ENCODE measurements at places on chromosomes 7 and 10.

DNA sequence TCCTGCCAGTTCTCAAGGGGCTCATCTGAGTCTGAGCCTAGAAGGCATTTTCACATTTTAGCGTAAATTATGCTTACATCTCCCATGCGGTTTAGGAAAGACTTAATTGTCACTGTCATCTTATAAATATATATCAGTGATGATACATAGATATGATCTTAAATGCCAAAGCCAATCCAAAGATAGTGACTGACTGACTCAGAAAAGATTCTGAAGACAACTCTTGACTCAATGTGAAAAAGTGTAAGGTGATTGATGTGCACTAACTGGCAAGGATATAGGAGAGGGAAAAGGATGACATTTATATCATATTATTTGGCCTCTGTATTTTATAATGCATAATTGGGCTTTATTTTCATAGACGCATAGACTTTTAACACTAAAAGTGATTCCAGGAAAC, 84.9 kb upstream of the LRRN3 start:
- no peak for DNase-seq

DNA sequence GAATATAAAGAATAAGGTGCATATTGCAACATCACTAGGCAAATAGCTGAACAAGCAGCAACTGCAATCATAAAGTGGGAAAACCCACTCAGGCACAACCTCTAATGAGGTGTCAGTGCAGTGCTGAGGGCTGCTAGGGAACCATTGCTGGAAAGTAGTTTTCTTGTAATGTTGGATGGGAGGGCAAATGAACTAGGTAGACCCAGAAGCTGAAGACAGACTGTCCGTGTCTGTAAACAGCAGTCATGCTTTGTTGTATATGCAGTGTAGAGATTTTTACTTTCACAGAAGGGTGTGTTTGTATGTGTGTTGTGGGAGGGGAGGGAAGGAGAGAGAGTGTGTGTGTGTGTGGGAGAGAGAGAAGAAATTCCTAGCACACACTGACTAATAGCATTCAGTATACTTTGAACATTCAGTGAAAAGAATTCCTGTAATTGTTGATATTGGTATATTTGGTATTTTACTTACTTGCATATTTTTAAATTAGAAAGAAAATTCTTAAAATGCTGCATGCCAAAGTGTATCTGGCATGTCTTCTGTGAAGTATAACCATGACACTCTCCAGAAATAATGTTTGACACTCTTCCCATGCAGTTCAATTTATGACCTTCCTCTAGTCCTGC, 28.8 kb downstream of the ITGB8 start:
- DNase-seq, result no peak

- DNase-seq, result no peak
These were observed 17.7 kb upstream of the NODAL start for GRCh38 chr10:70459061-70459773.

DNA sequence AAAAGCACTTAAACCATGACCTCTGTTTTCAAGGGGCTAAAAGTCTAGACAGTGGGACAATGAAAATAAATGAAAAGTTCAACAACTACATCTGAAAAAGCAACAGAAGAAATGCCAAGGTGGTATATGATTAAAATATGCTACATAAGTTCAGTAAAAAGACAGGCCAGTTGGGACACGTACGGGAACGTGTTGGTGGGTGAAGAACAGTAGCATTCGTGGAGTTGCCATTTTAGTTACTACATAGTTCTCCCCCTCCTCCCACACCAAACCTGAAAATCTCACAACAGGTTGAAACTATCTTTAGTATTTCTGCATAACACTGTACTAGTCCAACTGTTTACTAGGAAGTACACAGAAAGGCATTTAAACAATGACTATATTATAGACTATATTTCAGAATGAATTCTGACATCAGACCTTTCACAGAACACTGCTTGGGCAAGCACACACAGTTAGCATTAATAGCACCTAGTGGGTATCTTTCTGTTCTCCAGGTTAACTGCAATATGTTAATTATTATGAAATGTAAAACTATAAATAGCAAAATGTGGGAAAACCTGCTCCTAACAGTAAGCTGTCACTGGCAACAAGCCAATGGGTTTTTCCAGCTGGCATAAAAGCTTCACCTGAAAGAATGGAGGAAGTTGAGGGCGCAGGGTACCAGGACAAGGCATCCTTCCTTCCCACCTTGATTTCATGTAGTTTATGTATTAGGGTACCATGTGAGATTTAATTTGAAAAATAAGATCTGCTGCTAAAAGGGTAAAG, 135.0 kb downstream of the STRA8 start:
- no peak for DNase-seq

GRCh38 chr7:128171-129080, 63.9 kb upstream of the FAM20C start:
- DNase-seq, result no peak

GRCh38 chr10:86179153-86179524, 187.5 kb downstream of the GRID1 start:
- no peak for DNase-seq

DNA sequence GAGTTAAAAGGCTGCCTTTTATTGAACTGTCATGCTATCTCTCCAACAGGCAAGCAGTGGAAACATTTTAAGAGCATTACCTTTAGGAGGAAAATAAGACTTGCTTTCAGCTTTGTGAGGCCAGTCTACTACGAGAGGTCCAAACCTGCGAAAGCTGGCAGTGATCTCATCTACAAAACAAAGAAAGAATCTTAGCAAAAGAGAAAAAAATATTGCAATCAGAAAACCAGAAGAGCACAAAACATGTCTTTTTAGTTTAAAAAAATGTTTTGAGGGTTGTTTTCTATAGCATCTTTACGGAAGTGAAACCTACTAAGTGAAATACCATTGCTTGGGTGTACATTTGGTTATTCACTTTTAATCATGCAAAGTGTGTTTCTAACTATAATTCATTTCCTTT, 147.9 kb downstream of the CPEB3 start:
- no peak for DNase-seq

- peak; percentile 75 for DNase-seq
These were observed 94.8 kb downstream of the CHN2 start for GRCh38 chr7:29289156-29290021.

GRCh38 chr7:151839451-151839921, 37.4 kb downstream of the PRKAG2 start:
- DNase-seq, result peak; percentile 32

GRCh38 chr7:6385110-6385781, 62.5 kb downstream of the DAGLB start:
- no peak for DNase-seq

DNA sequence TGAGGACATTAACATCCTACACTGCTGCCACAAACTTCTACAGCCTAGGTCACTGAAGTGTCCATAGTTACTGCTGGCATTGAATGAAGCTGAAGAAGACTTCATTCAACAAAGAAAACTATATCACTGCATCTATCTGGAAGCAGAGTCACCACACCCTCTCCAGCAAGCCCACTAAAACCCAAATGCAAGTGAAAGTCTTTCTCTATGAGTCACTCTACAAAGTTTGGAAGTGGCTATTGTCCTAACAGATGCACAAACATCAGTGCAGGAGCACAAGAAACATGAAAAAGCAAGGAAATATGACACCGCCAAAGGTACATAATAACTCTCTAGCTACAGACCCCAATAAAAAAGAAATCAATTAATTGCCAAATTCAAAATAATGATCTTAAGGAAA, 43.5 kb upstream of the CAMK2B start:
- no peak for DNase-seq

GRCh38 chr7:91789558-91789957, 90.9 kb downstream of the MTERF1 start:
- DNase-seq, result no peak

DNA sequence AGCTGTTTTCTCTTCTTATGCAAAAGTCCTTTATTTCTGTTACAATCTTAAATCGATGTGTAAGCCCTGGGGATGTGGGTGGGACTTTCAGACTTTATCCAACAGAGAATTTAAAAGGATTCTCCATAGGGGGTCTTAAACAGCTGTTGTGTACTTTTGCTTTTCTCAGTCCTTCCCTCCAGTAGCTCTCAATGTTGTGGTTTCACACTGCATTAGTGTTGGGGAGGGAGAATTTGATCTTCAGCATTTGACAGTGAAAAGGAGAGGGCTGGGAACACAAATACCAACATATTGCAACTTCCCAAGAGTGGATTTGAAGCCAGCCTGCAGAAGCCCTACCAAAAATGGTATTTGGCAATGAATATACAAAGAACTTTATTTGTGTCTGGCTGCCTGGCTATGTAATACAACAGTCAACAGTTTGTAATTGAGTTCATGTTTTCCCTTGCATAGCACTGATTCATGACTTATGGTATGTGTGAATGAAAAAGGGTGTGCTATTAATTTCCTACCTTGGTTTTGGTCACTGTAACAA, 80.1 kb upstream of the CAPZA2 start:
- no peak for DNase-seq

DNA sequence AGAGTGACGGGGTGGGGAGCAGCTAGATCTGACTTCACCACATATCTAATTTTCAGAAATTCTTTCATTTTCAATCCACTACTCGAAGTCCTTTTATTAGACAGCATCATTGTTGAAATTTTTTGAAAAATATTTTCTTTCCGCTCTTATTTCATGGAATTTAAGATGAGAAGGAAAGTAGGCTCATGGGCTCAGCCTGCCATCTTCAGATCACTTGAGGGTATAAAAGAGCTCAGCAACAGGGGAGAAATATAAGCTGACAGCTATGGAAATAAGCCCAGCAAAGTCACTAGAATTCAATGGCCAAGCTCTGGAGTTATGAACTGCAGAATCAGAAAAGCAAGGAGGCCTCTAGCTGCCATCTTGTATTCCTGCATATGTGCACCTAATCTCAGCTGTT, 389.1 kb downstream of the XPNPEP1 start:
- no peak for DNase-seq

GRCh38 chr10:61325223-61325960, 127.8 kb downstream of the TMEM26 start:
- no peak for DNase-seq

GRCh38 chr7:33243319-33243881, 114.0 kb downstream of the BBS9 start:
- no peak for DNase-seq

DNA sequence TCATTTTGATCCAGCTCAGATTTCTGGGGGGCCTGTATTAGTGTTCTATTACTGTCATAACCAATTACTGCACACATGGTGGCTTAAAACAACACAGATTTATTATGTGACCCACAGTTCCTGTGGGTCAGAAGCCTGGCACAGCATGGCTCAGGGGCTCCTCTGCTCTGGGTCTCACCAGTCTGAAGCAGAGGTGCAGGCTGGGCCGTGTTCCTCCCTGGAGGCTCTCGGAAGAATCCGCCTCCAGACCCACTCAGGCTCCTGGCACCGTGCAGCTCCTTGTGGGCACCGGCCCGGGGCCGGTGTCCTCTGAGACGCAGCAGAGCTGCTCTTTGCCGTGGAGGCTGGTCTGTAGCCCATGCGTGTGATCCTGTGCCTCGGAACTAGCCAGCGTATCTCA, 61.5 kb downstream of the RAMP3 start:
- DNase-seq, result no peak

- DNase-seq, result no peak
These were observed 128.0 kb downstream of the MBL2 start for GRCh38 chr10:52644373-52645186.

GRCh38 chr7:66952343-66953043, 31.5 kb downstream of the TMEM248 start:
- DNase-seq, result no peak

DNA sequence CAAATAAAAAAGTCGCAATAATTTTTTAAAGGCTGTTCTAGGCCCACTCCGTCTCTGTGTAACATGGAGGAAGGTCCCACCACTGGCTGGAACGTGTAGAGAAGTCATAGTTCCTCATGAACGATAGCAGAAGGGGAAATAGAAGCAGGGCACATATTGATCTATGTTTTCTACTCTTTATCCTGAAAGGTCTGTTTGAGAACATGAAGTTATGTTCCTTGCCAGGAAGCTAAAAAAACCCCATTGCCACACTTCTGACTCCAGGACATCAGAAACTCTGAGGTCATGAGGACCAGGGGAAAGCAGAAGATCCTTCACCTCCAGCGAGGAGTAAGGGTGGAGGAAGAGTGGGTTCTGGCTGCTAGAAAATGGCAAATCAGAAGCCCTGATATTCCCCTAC, 10.8 kb downstream of the ANKRD22 start:
- DNase-seq, result no peak

- no peak for DNase-seq
These were observed 79.8 kb upstream of the NEBL start for GRCh38 chr10:20976891-20977290.

GRCh38 chr10:24724381-24725228, 918 bp upstream of the ARHGAP21 start:
- DNase-seq, result peak; percentile 99

DNA sequence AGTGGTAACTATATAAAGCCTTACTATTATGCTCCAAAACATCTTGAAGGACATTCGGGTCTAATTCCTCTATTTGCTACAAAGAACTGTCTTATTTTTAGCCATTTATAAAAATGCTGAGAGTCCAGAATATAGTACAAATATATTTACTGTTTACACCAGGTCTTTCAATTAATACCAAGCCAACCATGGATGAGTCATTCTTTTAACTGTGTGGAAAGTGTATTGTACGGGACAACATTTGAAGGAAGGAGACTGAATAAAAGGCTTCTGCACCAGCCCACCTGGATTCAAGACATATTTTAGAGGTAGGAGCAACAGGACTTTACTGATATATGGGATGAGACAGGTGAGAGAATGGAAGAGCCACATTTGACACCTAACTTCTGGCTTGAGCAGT, 35.4 kb downstream of the MASTL start:
- no peak for DNase-seq

- no peak for DNase-seq
These were observed 291.4 kb downstream of the PTPRN2 start for GRCh38 chr7:158295966-158296797.

- DNase-seq, result peak; percentile 81
These were observed 18.5 kb upstream of the SERPINE1 start for GRCh38 chr7:101108330-101108857.

- DNase-seq, result no peak
These were observed 6.2 kb downstream of the RARRES2 start for GRCh38 chr7:150335108-150335773.

- no peak for DNase-seq
These were observed 90.0 kb downstream of the PFKFB3 start for GRCh38 chr10:6292741-6293151.

- no peak for DNase-seq
These were observed 187.1 kb upstream of the SEMA3E start for GRCh38 chr7:83836028-83836427.

DNA sequence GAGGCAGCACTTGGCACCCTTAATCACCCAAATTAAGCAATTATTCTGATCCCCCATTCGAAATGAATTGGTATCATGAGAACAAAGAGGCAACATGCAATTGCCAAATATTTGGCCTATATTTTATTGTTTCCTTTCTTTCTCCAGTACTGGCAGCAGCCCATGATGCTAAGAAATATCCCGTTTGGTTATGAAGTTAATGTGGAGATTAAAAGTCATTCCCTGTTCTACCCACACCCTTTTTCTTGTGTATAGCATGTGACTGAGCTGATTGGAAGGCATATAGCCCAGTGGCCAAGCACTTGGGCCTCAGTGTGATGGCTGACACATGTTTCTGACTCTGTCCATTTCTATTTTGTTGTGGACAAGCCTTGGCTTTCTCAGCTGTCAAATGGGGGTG, 692.3 kb upstream of the GALNT17 start:
- DNase-seq, result no peak

GRCh38 chr7:42605406-42606192, 306.3 kb downstream of the C7orf25 start:
- no peak for DNase-seq

GRCh38 chr10:96614515-96614914, 27.7 kb upstream of the TM9SF3 start:
- DNase-seq, result no peak
